Vagina (tissue), 2 donors: ENCODE measurements at places on chromosomes 2 and 18.

GRCh38 chr2:191150230-191150599 is 579 bp downstream of the STAT4 start:
- H3K4me1 ChIP-seq = peaks cover 12% of the 10 kb centered on the region
- DNase-seq = no peak
- H3K36me3 ChIP-seq = no peaks in the 10 kb centered on the region
- H3K27ac ChIP-seq = no peak overlapping the region
- H3K4me3 ChIP-seq = peak overlapping the region; percentile 59
- no peaks in the 10 kb centered on the region for H3K27me3 ChIP-seq

GRCh38 chr18:77054288-77054605 is 78.3 kb downstream of the MBP start:
- no peaks in the 10 kb centered on the region for H3K36me3 ChIP-seq
- no peak for DNase-seq
- no peaks in the 10 kb centered on the region for H3K27me3 ChIP-seq
- H3K27ac ChIP-seq = peak overlapping the region; percentile 85
- H3K4me1 ChIP-seq = peaks cover 64% of the 10 kb centered on the region
- peak overlapping the region; percentile 7 for H3K4me3 ChIP-seq

GRCh38 chr2:227390468-227391256 is 2.9 kb upstream of the SCYGR1 start:
- no peaks in the 10 kb centered on the region for H3K36me3 ChIP-seq
- no peak overlapping the region for H3K27ac ChIP-seq
- H3K4me3 ChIP-seq = no peak overlapping the region
- no peaks in the 10 kb centered on the region for H3K4me1 ChIP-seq
- no peaks in the 10 kb centered on the region for H3K27me3 ChIP-seq

DNA sequence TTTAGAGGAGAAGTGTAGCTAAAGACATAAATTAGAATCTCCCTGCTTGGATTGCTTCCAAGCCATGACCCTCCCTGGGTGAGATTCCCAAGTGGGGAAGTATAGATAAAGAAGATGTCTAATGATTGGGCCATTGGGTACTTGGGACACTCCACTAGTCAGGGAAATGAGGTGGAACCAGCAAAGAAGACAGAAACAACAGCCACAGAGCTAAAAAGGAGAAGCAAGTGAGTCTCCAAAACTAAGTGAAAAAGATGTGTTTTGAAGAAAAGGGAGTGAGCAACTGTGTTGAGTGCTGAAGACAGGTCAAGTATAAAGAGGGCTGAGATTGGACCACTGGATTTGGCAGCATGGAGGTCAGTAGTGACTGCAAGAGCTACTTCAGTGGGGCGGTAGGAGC is 276.7 kb upstream of the STON1 start:
- no peaks in the 10 kb centered on the region for H3K36me3 ChIP-seq
- H3K27me3 ChIP-seq = no peaks in the 10 kb centered on the region
- no peak overlapping the region for H3K4me3 ChIP-seq
- H3K27ac ChIP-seq = no peak overlapping the region
- DNase-seq = no peak
